ENCODE measurements at places on chromosomes 7 and 10.

DNA sequence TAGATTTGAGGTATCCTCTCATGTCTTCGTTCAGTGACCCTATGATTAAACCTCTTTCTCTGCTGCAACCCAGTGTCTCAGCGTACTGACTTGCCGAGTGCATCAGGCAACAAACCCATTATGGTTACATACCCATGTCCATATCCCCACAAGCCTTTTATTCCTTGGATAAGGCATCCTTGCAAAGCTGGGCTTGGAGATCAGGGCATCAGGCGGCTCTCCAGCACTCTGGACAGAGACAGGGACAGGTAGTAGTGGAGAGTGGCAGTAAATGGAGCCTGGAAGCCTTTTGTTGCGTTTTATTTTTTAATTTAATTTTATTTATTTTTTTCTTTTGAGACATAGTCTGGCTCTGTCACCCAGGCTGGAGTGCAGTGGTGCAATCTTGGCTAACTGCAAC, 32.0 kb upstream of the NPFFR1 start:
- DNase-seq: no peak

DNA sequence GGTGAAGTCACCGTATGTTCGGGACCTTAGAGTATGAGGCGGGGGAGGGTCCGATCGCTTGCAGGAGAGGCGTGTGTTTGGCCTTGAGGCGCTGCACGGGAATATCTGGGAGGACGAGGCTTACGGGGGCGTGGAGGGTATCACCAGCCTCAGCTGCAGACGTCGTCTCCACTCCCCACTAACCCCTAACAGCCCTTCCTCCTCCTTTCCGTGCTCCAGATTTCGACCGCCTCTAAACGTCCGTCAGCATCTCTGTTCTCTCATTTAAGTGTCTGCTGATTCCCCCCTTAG, 23.5 kb upstream of the ZNF12 start:
- DNase-seq: peak; percentile 21

DNA sequence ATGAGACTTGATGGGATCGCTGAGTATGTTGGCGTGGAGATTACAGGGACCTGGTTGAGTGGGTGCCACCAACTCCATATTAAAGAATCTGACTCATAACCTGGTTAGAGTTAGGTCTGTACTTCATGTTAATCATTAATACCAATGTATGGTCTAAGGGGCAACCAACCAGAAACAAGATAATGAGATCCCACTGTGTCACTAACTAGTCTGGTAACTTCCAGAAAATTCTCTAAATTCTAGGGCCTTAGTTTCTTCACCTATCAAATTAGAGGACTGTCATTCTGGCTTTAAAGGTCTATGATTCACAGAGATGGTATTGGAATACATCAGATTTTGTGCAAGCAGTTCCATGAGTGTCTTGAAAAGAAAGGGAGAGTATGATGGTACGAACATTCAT, 102.2 kb downstream of the SNX10 start:
- DNase-seq: no peak

DNA sequence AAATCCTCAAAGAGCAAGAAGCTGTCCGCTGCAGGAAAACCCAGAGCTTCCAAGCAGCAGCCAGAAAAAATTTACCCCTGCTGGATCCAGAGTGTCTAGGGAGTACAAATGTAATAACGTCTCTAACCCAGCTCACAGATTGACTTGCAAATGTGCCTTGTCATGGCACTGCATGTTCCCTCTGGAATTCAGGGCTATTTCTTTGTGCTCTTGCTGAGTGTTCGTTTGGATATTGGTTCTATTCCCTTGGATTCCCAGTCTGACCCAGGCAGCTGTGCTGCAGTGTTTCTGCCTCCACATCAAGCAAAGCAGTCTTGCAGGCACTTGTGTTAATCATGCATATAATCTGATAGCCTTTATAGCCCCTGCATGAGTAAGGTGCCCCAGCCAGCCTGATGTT, 209.9 kb upstream of the GHITM start:
- no peak for DNase-seq

DNA sequence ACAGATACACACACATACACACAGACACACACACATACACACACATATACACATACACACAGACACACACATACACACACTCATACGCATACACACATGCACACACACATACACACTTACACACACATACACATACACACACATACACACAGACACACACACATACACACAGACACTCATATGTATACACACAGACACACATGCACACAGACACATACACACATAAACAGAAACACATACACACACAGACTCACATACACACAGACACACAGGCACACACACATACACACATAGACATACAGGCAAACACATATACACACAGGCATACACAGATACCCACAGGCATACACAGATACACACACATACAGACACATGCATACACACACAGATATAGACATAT, 143.9 kb upstream of the LYZL2 start:
- DNase-seq: no peak

- DNase-seq: peak; percentile 51
Measured at GRCh38 chr7:26609532-26609931, 254.9 kb downstream of the SKAP2 start.

- peak; percentile 75 for DNase-seq
Measured at GRCh38 chr7:69811476-69812308, 213.4 kb downstream of the AUTS2 start.

- no peak for DNase-seq
Measured at GRCh38 chr7:157580324-157580723, 243.5 kb downstream of the DNAJB6 start.

DNA sequence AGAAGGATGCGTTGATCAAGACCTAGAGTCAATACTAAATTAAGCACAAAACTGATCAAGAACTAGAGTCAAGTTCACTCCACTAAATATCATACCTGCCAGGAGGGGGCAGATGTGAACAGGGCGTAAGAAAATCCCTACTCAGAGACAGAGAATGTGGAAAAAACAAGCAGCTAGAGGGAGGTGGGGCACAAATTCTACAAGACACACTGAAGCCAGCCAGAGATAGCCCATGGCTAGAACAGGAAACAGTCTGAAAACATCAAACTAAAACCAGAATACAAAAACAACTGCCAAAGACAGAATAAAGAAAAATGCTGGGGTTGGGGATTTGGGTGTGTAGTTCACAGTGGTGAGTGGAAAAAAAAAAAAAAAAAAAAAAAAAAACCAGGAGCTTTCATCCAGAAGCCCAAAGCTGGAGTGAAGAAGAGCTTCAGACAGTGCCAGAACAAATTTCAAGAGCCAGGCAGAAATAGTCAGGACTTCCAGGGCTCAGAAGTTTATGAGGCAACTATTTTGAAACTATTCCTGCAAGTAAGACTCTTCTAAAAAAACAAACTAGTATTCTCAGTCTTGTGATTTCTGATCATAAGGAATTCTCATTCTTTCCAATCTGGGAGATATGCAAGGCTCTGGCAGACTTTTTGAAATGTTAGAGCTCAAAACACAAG, 118.3 kb downstream of the CCDC71L start:
- DNase-seq: peak; percentile 88

DNA sequence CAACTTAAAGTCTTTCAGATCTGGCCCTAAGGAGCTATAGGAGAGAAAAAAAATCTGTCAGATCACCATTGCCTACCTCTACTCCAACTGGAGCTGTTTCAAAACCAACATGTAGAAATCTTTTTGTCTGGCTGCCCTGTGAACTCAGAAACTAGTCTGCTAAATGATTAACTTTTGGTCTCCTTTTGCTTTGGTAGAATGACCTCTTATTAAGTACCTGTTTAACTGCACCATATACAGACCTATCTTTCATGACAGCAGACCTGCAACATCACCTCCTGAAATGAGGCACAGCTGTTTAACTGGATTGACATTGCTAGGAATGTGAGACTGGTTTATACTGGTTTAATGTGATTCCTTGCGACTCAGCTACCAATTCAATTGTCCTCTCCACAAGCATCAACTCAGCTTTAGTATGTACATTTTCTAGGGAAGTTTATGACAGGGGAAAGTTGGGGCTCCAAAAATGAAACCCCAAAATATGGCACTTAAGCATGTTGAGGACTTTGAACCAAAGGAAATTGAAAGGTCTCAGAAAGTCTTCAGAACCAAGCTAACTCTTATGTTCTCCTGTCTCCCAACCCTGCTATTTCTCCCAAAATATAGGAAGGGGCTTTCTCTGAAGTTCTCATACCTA, 1.8 kb downstream of the CYP3A43 start:
- no peak for DNase-seq

- no peak for DNase-seq
Measured at GRCh38 chr10:47027108-47027783, 116.0 kb downstream of the PTPN20 start.

- DNase-seq: no peak
Measured at GRCh38 chr10:43078175-43078985, 1.5 kb downstream of the RET start.

DNA sequence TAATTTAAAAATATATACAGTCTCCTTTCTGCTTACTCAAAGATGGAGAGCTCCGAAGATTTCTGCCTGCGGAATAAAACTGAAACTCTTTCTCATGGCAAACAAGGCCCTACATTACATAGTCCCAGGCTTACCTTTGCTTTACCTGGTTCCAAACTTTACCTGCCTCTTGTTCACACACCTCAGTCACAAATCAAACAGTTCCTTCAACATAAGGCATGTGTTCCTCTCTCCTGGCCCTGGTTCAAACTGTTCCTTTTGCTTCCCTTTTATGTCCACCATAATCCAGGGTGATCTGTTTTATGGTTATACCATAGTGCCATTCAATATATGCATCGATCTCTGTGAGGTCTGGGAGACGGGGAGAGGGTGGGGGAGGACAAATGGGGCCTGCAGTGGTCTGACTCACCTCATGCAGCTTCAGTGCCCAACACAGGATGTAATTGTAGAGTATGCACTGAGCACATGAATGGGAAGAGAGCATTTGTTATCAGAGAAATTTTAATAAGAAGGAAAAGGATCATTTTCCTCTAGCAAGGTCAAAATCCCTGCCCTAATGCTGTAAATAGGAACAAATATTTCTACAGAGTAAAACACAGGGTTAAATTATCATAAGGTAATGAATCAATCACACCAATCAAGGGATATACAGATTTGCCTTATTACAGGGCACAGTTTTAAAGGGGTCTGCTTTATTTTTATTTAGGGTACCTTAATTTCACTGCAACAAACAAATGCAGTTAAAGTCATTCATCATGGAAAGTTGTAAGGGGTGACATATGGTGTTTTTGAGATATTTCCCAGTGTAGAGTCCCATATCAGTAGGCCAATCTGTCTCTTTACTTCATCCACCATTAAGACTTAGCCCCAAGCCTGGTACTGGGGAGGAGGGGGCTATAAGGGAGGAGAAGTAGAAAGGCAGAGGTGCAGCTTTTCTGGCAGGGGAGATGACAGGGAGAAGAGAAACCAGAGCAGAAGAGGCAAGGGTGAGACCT, 88.8 kb upstream of the PDE1C start:
- no peak for DNase-seq

DNA sequence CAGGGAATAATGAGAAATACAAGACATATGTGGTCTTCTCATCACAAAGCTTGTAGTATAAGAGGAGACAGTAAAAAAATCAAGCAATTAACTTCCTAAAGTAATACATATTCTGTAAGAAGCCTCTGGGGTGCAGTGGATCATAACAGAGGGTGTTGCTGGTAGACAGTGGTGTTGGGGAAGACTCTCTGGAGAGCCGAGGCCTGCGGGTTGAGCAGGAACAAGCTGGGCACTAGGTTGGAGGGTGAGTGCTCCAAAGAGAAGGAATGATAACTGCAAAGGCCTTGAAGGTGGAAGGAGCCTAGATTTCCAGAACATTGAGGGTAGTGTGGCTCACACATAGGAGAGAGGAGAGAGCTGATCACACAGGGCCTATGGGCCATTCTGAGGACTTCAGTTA, 1.5 kb downstream of the GIMAP4 start:
- no peak for DNase-seq

DNA sequence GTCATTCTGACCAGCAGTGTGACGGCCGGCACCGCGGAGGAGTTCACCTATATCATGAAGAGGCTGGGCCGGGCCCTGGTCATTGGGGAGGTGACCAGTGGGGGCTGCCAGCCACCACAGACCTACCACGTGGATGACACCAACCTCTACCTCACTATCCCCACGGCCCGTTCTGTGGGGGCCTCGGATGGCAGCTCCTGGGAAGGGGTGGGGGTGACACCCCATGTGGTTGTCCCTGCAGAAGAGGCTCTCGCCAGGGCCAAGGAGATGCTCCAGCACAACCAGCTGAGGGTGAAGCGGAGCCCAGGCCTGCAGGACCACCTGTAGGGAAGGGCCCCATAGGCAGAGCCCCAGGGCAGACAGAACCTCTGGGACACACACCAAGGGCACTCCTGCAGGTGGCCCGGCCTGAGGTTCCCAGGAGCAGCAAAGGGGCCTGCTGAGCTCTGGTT, 9.0 kb downstream of the RBP3 start:
- DNase-seq: no peak

- no peak for DNase-seq
Measured at GRCh38 chr7:25596443-25596842, 368.2 kb upstream of the NPVF start.

DNA sequence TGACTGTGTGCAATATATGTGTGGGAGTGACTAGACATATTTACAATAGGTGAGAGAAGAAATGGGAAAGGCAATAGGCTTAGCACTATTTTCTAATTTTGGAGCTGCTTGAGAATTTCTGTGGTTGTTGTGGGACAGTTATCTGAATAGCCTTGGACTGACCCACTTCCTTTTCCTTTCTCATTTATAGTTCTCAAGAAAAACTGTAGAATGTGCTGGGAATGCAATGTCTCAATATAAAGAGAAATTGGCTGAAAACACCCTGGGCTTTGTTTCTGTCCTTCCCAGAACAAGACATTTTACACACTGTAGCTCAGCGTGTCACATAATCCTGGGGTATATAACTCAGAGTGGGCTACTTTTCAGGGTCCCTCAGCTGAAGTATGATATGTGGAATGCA, 153.0 kb upstream of the RHOBTB1 start:
- DNase-seq: no peak

- no peak for DNase-seq
Measured at GRCh38 chr10:77071001-77071511, 566.6 kb downstream of the KCNMA1 start.

DNA sequence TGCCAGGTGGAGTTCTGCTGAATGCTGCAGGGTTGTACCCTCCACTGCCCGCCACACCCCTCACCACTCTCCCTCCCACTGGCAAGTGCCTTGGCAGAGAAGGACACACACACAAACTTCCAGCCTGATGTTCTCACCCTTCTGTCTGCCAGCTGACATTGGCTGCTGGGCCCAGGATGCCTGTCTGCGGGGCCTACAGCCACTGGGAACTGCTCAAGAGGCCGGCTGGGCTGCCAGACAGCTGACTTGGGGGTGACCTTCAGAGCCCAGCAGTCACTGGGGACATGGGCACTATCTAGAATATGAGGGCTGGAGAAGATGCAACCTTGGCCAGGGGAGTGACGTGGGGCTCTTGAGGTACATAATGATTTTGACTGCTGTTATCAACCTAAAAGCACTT, 157.1 kb downstream of the SH3PXD2A start:
- no peak for DNase-seq

DNA sequence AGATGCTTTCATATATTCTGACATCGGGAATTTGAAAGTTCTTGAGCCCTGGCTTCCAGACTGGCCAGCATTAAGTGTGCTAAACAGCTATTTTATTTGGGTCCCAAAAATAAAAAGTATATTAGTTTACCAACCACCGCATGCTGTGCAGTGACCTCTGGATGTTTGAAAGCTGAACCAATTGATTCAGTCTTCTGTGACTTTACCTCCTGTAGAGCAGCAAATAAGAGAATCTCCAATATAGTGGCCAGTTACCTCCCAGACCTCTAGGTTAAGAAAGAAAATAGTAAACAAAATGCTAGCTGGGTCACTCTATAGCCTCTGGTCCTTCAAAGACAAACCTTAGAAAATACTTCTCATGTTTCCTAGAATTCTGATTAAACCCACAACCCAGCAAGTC, 424.6 kb upstream of the NFE2L3 start:
- DNase-seq: peak; percentile 16

Measured in NCI-H146 (cell line).